ENCODE measurements at places on chromosomes 5 and 9. TPM values are rescaled to one million over a fixed set of nuclear protein-coding genes. Genes with fewer than 3 reads are reported as not detected.

FGD3 gene
- total RNA-seq: 174 TPM

BSPRY gene
- total RNA-seq: not detected

TNFSF8 gene
- total RNA-seq: 19.3 TPM

GRCh38 chr5:118195211-118195610, 793.1 kb downstream of the DTWD2 start:
- no peaks in the 10 kb centered on the region for H3K36me3 ChIP-seq
- no peak overlapping the region for H3K27ac ChIP-seq
- H3K4me1 ChIP-seq: no peaks in the 10 kb centered on the region
- H3K4me3 ChIP-seq: no peak overlapping the region

DNA sequence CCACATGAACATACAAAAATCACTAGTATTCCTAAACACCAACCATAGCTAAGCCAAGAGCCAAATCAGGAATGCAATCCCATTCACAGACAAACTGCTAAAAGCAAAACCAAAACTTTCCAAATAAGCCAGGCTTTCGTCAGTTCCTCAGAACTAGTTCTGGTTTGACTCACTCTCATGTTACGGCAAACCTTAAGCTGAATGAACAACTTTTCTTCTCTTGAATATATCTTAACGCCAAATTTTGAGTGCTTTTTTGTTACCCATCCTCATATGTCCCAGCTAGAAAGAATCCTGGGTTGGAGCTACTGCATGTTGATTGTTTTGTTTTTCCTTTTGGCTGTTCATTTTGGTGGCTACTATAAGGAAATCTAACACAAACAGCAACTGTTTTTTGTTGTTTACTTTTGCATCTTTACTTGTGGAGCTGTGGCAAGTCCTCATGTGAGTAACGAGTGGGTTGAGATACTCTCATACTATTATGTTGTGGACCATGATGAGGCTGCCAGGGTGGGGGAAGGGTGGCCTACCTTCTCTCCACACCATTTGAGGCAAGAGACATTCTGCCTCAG, at the start of gene PDCD1LG2:
TSS of gene PDCD1LG2 (plus strand) at position 172 of the 572 bp plus-strand sequence. CDS start 12,016 bp downstream, outside the sequence.
- no peaks in the 10 kb centered on the region for H3K36me3 ChIP-seq
- H3K4me1 ChIP-seq: peaks cover 8% of the 10 kb centered on the region
- H3K4me3 ChIP-seq: peak within 1 kb of the TSS; percentile 24
- no peak within 1 kb of the TSS for H3K27ac ChIP-seq
- no peaks in the 10 kb centered on the region for H3K27me3 ChIP-seq
